ENCODE measurements at places on chromosomes 2 and 18. TPM values are rescaled to one million over a fixed set of nuclear protein-coding genes. Genes with fewer than 3 reads are reported as not detected.

Gene GALR1
- total RNA-seq, result 2.1 TPM

Gene TXNDC2
- total RNA-seq, result not detected

Gene COBLL1
- total RNA-seq, result 25.9 TPM

Gene CRYGC
- total RNA-seq, result not detected

DNA sequence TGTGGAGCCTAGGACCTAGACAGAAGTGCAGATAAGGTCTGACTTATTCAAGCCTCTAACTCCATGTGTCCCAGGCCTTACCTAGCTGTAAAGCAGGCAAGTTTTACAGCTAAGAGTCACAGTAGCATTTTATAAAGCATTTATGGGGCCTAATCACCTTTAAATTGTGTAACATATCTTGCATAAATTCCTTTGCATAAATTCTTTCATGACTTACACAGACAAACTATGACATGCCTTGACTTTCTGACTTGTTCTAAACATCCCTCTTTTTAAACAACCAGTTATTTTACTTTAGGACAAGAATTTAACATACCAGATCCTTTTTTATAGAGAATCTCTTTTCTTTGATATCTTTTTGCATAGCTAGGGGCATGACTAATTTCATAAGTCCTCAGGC is 1257.8 kb upstream of the NRXN1 start:
- no peak for DNase-seq

- DNase-seq, result no peak
Measured at GRCh38 chr18:7844017-7844416, 276.9 kb downstream of the PTPRM start.

DNA sequence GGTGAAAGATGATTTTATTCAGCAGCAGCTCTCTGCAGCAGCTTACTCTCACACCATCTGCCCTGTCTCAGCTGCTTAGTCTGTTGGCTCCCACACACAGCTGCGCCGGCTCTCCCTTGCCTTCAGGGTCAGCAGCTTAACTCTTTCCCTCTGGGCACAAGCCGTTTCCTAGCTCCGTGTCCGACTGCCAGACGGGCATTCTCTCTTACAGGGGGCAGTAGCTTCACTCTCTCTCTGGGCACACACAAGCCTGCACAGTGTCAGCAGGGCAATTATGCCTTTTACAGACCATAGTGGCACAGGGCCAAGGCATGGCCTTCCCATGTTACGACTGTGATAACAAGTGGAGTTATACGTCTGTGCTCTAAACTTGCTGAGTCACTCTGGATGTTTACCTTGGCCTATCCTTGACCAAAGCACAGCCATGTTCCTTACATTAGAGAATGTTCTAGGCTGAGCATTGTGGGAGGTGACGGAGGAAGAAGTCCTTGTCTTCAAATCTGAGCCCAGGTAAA is 31.7 kb downstream of the PCARE start:
- no peak for DNase-seq

DNA sequence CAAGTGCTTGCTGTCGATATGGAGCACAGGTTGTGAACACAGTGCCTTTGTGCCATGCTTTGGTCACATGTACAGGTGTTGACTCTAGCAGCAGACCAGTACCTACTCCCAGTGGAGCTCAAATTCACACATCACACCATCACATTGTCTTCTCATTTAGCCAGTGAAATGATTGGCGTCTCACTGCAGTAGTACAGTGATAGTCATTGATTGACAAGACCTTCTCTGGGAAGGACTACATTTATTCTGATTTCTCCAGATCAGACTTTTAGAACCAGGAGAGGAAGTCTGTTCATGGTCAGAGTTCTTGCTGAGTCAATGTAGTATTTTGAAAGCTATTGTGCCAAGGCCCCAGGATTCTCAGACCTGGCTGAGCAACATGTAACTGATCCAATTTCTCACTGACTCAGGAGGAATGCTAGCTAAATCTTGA is 75.2 kb downstream of the FMNL2 start:
- no peak for DNase-seq

- DNase-seq, result no peak
Measured at GRCh38 chr2:102664471-102664909, 45.1 kb downstream of the SLC9A2 start.

GRCh38 chr2:39913648-39914461 is 134.8 kb upstream of the THUMPD2 start:
- peak; percentile 82 for DNase-seq

GRCh38 chr2:46082531-46083485 is 214.4 kb upstream of the EPAS1 start:
- DNase-seq, result no peak

All from skin of body (tissue), 3 donors.